ENCODE measurements at places on chromosomes 16 and 17. TPM values are rescaled to one million over a fixed set of nuclear protein-coding genes. Genes with fewer than 3 reads are reported as not detected.

DNA sequence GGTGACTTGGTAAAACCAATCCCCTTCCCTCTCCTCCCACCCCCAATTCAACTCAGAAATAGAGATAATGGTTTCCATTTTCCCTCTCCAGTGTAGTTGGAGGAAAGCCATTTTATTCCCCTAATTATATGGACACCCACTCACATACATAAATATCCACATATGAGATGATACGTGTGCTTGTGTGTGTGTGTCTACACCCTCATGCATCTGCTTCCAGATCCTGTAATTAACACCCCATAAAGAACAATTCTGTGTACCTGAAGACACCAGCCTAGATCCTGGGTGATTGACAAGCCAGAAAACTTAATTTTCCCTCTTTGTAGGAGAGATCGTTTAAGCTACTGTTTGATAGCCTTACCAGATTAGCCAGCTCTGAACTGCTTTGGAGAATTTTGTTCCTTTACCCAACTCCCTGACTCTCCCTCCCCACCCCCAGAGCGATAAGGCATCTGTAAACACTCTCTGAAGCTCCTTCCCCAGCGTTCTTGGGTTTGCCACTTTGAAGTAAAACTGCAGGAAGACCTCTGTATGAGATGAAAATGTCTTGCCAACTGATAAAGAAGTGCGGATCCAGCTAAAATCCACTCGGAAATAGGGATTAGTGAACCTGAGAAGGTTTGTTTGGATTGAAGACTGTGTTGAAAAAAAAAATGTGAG lies 175.7 kb downstream of the RGS9 start:
- DNase-seq, result no peak

IGF2BP1 gene
- 104 TPM for total RNA-seq

DNA sequence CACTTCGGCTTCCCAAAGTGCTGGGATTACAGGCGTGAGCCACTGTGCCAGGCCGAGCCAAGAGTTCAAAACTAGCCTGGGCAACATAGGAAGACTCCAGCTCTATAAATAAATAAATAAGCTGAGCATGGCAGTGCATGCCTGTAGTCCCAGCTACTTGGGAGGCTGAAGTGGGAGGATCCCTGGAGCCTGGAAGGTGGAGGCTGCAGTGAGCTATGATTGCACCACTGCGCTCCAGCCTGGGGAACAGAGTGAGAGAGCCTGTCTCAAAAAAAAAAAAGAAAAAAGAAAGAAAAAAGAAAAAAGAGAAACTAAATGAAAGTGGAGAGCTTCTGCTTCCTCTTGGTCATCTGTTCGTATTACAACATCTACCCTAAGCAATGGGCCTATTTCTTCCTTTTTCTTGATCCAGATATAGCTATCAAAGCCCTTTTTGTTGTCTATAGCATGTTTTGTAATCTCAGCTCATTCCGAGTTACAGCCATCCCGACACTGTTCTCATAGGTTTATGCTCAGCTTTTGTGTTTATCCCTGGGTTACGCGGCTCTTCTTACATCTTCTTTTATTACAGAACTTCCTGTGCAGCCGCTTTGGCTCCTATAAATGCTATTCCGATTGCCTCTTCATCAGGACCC lies 14.1 kb upstream of the MAPK3 start:
- no peak for DNase-seq

- no peak for DNase-seq
Measured at GRCh38 chr17:42904110-42904469, 3.5 kb downstream of the G6PC1 start.

BAHCC1 gene
- 74.3 TPM for total RNA-seq

DNA sequence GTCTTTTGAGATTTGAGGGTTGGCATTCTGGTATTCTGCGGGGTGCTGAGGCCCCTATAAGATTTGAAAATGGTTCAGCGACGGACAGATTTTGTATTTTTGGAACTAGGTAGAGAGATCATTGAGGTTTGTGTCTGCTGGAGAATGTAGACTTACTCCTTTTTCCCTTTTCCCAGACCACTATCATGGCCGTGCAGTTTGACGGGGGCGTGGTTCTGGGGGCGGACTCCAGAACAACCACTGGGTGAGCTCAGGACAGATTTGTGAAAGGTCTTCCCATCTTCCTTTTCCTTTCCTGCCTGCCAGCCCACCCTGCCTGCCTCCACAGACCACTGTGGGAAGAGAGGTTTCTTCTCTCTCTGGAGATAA lies 572 bp downstream of the PSMB6 start:
- no peak for DNase-seq

DNA sequence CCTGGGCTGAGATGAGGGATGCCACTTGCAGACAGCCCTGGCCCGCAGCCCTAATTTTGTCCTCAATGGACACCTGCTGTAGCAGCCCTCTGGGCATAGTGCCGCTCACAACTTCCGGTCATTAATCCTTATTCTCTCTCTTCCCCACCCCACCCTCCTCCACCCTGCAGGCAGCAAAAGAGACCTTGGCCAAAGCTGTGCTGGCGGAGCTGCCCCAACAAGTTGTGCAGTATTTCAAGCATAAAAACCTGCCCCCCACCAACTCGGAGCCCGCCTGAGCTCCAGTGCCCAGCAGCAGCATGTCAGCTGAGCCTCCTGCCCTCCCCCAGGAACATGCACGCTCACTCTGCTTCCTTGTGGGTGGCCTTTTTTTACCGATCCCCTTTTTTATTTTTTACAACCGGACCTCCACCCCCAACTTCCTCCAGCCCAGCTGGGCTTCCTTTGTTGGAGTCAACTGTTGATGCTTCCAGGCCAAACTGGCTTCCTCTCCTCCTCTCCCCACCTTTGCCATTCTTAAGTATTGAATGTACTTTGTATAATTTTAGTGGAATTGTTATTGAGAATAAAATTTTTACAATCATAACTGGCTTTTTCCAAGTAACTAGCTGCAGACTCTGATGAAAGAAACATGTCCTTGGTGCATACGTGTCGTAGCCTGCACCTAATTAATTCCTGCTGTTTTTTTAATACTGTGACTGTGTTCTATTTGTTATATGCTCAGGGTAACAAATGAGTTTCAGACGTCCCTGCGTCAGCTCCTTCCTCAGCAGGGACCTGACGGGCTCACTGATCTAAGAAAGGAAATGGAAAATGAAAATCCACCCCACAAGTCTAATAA lies 38.2 kb downstream of the PSME3IP1 start:
- no peak for DNase-seq

HOXB4 gene
- 14.8 TPM for total RNA-seq

TAT gene
- total RNA-seq, result 0.14 TPM

DNA sequence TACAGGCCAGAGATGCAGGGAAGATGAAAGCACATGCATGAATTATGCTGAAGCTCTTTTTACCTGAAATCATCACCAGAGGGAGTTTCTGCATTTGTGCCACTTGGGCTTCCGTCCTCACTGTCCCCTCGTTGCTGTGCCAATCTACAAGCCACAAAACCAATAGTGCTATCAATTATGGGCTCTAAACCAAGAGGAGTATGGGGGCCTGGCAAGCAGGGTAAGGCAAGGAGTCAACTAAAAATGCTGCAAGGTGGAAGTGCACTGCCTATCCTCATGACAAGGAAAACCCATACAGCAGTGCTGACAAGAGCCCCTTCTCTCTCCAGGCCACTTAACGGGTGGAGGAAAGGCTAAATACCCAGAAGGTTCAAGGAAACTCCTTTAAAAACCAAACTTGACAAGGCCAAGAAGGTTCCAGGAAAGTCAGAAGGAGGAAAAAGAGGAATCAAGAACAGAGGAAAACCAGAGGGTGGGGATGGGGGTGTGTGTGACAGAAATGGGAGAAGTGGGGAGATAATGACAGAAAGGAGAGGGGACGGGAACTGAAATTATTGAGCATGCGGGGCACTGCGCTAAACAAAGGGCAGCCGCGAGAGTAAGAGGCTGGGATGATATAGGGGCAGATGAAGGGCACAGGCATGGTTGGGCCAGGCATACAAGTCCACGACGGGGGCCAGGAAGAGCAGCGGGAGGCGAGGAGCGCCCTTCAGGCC lies 674 bp downstream of the C17orf75 start:
- no peak for DNase-seq

- no peak for DNase-seq
Measured at GRCh38 chr17:75625813-75626486, 7.3 kb upstream of the SMIM5 start.

APOH gene
- total RNA-seq, result 6.4 TPM

PRSS33 gene
- total RNA-seq, result 0.39 TPM

GRCh38 chr17:4436846-4437245 lies 3.1 kb downstream of the SPNS3 start:
- DNase-seq, result no peak

DNA sequence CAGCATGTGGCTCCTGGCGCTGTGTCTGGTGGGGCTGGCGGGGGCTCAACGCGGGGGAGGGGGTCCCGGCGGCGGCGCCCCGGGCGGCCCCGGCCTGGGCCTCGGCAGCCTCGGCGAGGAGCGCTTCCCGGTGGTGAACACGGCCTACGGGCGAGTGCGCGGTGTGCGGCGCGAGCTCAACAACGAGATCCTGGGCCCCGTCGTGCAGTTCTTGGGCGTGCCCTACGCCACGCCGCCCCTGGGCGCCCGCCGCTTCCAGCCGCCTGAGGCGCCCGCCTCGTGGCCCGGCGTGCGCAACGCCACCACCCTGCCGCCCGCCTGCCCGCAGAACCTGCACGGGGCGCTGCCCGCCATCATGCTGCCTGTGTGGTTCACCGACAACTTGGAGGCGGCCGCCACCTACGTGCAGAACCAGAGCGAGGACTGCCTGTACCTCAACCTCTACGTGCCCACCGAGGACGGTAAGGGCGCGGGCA lies 645 bp downstream of the NLGN2 start:
- no peak for DNase-seq

DNA sequence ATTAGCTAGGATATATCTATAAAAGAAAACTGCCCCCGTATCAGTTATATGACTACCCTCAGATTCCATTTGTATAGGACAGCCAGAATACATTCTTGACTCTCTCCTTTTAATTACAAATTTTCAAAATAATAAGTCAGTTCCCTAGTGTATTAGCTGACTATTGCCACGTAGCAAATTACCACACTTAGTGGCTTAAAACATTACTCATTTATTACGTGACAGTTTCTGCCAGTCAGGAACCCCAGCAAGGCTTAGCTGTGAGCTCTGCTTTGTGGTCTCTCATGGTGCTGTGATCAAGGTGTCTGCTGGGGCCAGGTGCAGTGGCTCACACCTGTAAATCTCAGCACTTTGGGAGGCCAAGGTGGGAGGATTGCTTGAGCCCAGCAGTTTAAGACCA lies 13.9 kb upstream of the SCNN1B start:
- no peak for DNase-seq

DNA sequence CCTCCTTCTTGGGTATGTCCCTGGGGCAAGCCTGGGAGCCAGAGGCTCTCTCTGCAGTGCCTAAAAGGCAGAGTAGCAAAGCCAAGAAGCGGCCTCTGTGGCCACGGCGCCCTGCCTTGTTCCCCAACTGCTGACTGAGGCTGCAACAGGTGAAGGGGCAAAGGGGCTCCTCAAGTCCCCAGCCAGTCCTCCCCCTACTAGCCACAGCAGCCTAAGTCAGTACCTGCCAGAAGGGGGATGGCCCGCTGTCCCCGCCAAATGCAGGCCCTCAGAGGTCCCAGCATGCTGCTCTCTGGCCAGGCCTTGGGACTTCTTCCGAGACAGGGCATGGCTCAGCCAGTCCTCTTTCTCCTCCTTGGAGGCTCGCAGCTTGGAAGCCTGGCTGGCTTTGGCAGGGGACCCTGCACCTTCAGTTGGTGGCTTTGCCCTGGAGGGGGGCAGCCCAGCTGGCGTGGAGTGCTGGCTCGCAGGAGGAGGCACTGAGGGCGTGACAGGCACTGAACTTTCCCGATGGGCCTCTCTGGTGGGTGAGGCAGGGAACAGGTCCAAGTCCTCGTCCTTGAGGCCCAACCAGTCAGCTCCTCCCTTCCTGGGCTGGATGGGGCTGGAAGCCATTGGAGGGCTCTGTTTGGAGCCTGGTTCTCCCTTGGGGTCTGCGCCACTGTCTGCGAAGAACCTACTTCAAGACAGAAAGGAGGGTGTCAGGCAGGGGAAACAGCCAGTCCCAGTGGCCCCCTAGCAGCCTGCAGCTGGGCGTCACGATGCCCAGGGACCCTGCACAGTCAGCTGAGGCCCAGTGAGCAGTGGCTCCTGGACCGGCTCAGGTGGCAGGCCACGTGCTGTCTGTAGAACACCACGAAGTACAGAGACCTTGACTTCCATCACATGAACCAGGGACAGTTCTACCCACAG lies 17.6 kb downstream of the FBF1 start:
- DNase-seq, result no peak

GRCh38 chr16:15601212-15601879 lies 41.6 kb downstream of the MARF1 start:
- DNase-seq, result no peak

- no peak for DNase-seq
Measured at GRCh38 chr17:77085926-77086432, 54.8 kb upstream of the SEC14L1 start.

GRCh38 chr17:48769009-48769675 lies 40.6 kb upstream of the HOXB13 start:
- no peak for DNase-seq

TBX4 gene
- 0.45 TPM for total RNA-seq

DNA sequence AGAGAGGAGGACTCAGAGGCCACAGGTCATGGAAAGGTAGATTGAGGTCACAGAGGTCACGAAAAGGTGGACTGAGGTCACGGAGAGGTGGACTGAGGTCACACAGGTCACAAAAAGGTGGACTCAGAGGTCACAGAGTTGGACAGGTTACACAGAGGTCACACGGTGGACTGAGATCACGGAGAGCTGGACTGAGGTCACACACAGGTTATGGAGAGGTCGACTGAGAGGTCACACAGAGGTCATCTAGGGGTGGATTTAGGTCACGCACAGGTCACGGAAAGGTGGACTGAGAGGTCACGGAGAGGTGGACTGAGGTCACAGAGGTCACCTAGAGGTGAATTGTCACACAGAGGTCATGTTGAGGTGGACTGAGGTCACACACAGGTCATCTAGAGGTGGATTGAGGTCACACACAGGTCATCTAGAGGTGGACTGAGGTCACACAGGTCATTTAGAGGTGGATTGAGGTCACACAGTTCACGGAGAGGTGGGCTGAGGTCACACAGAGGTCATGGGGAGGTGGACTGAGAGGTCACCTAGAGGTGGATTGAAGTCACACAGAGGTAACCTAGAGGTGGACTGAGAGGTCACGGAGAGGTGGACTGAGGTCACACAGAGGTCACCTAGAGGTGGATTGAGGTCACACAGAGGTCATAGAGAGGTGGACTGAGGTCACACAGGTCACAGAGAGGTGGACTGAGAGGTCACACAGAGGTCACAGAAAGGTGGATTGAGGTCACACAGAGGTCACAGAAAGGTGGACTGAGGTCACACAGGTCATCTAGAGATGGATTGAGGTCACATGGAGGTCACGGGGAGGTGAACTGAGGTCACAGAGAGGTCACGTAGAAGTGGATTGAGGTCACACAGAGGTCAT lies 26.7 kb upstream of the JPT2 start:
- DNase-seq, result no peak

GRCh38 chr17:39208893-39209292 lies 8.8 kb downstream of the RPL19 start:
- DNase-seq, result no peak

- DNase-seq, result no peak
Measured at GRCh38 chr16:79758615-79759346, 158.2 kb upstream of the MAF start.

GRCh38 chr17:72661116-72661944 lies 431.2 kb downstream of the SLC39A11 start:
- DNase-seq, result no peak
